ENCODE measurements at places on chromosomes 16 and 17. TPM values are rescaled to one million over a fixed set of nuclear protein-coding genes. Genes with fewer than 3 reads are reported as not detected.

The PERCC1 gene
- total RNA-seq, result not detected

The TUBB3 gene
- total RNA-seq, result 273 TPM

The SHBG gene
- total RNA-seq, result not detected

GRCh38 chr16:19842426-19843157 lies 42.1 kb downstream of the GPRC5B start:
- H3K4me3 ChIP-seq, result no peak overlapping the region
- H3K27me3 ChIP-seq, result no peaks in the 10 kb centered on the region
- H3K36me3 ChIP-seq, result no peaks in the 10 kb centered on the region
- peaks cover 3% of the 10 kb centered on the region for H3K4me1 ChIP-seq

GRCh38 chr16:3971261-3971660 lies 90.7 kb upstream of the CREBBP start:
- H3K27ac ChIP-seq, result no peak overlapping the region
- H3K36me3 ChIP-seq, result no peaks in the 10 kb centered on the region
- H3K27me3 ChIP-seq, result no peaks in the 10 kb centered on the region
- DNase-seq, result no peak
- H3K4me1 ChIP-seq, result no peaks in the 10 kb centered on the region

DNA sequence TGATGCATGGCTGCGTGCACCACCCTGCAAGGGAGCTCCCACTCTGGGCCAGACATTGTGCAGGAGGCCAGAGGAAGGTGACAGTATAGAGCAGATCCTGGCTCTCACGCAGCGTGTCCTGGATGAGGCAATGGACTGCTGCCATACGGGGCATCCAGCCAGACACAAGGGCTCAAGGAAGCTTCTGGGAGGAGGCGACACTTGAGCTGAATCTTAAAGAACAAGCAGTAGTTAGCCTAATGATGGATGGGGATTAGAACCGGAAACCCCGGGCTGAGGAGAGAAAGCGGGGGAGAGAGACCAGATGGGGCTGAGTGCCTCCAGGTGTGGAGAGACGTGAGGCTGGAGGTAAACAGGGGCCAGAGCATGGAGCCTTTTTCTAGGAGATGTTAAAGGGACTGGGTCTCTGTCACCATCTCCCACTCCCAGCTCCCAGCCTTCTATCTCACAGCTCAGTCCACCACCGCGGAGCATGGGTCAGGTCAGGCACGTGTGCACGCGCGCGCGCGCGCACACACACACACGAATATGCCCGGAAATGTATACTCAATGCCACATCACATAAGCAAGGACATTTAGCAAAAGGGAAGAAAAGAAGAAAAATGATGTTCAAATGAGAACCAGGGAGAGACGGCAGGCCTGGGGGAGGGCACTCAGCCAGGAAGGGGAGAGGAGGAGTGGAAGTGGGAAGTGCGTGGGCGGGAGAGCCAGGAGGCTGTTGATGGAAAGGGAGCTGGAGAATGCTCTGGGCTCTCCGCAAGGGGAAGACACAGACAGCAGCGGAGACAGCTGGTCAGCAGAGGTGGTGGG lies 46.3 kb downstream of the CCDC42 start:
- H3K27ac ChIP-seq, result no peak overlapping the region
- peak overlapping the region; percentile 15 for H3K4me3 ChIP-seq
- H3K36me3 ChIP-seq, result no peaks in the 10 kb centered on the region
- DNase-seq, result peak; percentile 61
- no peaks in the 10 kb centered on the region for H3K27me3 ChIP-seq

GRCh38 chr16:67250045-67250327 lies 1.2 kb downstream of the SLC9A5 start:
- no peaks in the 10 kb centered on the region for H3K27me3 ChIP-seq
- no peak overlapping the region for H3K27ac ChIP-seq
- DNase-seq, result no peak
- H3K4me1 ChIP-seq, result peaks cover 37% of the 10 kb centered on the region

GRCh38 chr16:15822957-15823356 lies 33.9 kb downstream of the MYH11 start:
- no peaks in the 10 kb centered on the region for H3K4me1 ChIP-seq
- H3K36me3 ChIP-seq, result no peaks in the 10 kb centered on the region
- H3K4me3 ChIP-seq, result no peak overlapping the region
- no peak overlapping the region for H3K27ac ChIP-seq

DNA sequence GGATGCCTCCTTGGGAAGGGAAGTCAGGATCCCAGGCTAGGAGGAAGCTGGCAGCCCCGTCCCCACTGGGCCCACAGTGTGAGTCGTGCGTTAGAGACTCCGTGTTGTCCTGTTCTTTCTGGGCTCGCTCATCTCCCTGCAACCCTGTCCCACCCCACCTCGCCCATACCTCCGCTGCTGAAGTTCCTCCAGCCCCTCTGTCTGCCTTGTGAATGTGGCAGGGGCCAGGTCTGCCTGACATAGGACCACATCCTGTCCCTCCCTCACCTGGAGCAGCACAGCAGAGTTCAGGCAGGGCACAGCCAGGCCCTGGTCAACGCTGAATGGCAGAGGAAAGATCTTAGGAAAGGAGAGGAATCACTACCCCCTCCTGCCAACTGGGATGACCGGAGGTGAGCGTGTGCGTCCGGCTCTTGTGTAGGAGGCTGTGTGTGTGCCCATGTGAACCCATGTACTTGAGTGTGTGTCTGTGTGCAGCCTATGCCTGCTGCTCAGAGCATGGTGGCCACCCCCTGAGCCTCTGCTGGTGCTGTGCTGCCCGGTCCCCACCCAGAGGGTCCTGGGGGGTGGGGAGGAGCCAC lies 12.8 kb downstream of the KCNJ18 start:
- no peak overlapping the region for H3K4me3 ChIP-seq
- H3K36me3 ChIP-seq, result no peaks in the 10 kb centered on the region
- no peak for DNase-seq

DNA sequence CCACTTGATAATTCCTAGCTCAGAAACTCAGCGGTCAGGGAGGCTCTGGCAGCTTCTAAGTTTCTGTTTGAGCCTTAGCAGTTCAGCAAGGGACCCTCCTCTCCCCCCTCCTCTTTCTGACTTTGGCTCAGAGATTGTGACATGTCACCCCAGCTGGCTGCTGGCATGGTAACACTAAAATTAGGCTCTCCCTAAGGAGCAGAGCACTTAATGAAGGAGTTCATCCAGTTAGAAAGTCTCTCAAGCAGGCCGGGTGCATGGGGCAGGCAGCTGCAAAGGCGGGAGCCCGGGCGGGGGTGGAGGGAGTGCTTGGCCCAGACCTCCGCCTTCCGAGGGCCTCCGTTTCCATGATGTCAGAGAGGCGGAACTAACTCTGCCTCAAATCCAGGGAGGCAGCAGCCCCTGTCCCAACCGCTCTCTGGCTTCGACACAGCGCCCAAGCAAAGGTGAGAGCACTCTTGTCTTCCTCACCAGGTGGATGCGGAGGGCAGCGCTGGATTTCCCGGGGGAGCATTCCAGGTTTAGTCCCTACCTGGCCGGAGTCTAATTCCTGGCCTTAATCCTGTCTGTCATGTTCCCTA lies 128.0 kb upstream of the PLCG2 start:
- H3K27me3 ChIP-seq, result no peaks in the 10 kb centered on the region
- DNase-seq, result peak; percentile 18
- H3K4me1 ChIP-seq, result peaks cover 4% of the 10 kb centered on the region
- no peaks in the 10 kb centered on the region for H3K36me3 ChIP-seq
- no peak overlapping the region for H3K4me3 ChIP-seq

GRCh38 chr17:82126556-82127314 lies 28.7 kb upstream of the FASN start:
- H3K4me3 ChIP-seq, result no peak overlapping the region
- H3K4me1 ChIP-seq, result no peaks in the 10 kb centered on the region
- no peaks in the 10 kb centered on the region for H3K36me3 ChIP-seq
- no peak overlapping the region for H3K27ac ChIP-seq
- H3K27me3 ChIP-seq, result no peaks in the 10 kb centered on the region

- H3K36me3 ChIP-seq, result peaks cover 14% of the 10 kb centered on the region
- H3K4me3 ChIP-seq, result no peak overlapping the region
- no peaks in the 10 kb centered on the region for H3K4me1 ChIP-seq
- no peak for DNase-seq
- no peak overlapping the region for H3K27ac ChIP-seq
- H3K27me3 ChIP-seq, result no peaks in the 10 kb centered on the region
These were observed 29.3 kb downstream of the STH start for GRCh38 chr17:46028374-46028773.

- no peaks in the 10 kb centered on the region for H3K4me1 ChIP-seq
- DNase-seq, result no peak
- H3K36me3 ChIP-seq, result no peaks in the 10 kb centered on the region
- H3K4me3 ChIP-seq, result no peak overlapping the region
These were observed 1183.2 kb downstream of the CDH11 start for GRCh38 chr16:63938661-63939060.

DNA sequence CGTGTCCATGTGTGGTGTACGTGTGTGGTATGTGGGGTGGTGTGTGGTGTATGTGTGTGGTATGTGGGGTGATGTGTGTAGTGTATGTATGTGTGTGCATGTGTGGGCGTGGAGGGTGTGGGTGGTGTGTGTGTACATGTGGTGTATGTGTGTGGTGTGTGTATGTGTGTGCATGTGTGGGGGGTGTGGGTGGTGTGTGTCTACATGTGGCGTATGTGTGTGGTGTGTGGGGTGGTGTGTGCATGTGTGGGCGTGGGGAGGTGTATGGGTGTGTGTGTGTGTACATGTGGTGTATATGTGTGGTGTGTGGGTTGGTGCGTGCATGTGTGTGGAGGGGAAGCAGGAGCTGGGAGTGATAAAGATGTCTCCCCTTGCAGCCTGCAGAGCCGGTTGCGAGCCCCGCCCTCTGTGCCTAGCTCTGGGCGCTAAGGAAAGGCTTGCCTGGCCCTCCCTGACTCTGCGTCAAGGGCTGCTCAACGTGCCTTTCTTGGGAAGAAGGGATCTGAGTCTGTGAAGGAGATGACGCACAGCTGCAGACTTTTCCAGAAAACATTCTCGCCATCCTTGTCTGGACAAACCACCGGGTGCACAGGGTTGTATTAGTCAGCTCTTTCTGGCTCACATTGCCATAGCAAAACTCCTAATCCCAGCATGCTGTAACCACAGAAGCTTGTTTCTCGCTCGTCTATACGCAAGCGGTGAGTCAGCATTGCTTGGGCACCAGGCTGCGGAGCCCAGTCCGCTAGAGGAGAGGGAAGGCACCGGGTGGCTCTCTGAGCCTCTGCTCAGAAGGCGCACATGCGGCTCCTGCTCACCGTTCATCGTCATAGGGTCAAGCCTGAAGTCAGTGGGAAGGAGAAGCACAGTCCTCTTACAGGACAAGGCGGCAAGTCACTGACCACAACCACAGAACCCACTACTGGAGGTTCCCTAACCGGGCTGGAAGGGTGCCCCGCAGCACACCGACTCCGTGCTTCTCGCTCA lies 2.0 kb upstream of the CD300H start:
- no peak overlapping the region for H3K27ac ChIP-seq
- no peaks in the 10 kb centered on the region for H3K4me1 ChIP-seq
- DNase-seq, result peak; percentile 69
- H3K4me3 ChIP-seq, result no peak overlapping the region
- H3K27me3 ChIP-seq, result peaks cover 6% of the 10 kb centered on the region
- H3K36me3 ChIP-seq, result no peaks in the 10 kb centered on the region
